ENCODE measurements at places on chromosomes 2 and 18. TPM values are rescaled to one million over a fixed set of nuclear protein-coding genes. Genes with fewer than 3 reads are reported as not detected.

UGT1A3 gene
- not detected for total RNA-seq

RAB1A gene
- total RNA-seq, result 79.0 TPM

GPAT2 gene
- total RNA-seq, result 41.8 TPM

FOXD4L1 gene
- total RNA-seq, result 0.16 TPM

CYP1B1 gene
- 23.5 TPM for total RNA-seq

CYP27A1 gene
- not detected for total RNA-seq

CREG2 gene
- total RNA-seq, result not detected

KIF5C gene
- total RNA-seq, result 19.7 TPM

ADCYAP1 gene
- not detected for total RNA-seq

UGT1A6 gene
- not detected for total RNA-seq

HOXD8 gene
- total RNA-seq, result not detected

UGT1A8 gene
- total RNA-seq, result not detected

ABCG8 gene
- not detected for total RNA-seq

ITPRIPL1 gene
- total RNA-seq, result 46.0 TPM

CGREF1 gene
- 9.8 TPM for total RNA-seq

SKOR2 gene
- not detected for total RNA-seq

RESP18 gene
- not detected for total RNA-seq

POTEC gene
- total RNA-seq, result not detected

DNAH7 gene
- not detected for total RNA-seq

TPO gene
- not detected for total RNA-seq

BARD1 gene
- 22.3 TPM for total RNA-seq

AMER3 gene
- not detected for total RNA-seq

IL1R1 gene
- 0.70 TPM for total RNA-seq

GCG gene
- total RNA-seq, result not detected

RMDN2 gene
- total RNA-seq, result 2.8 TPM

LINC00305 gene
- total RNA-seq, result not detected

FBLN7 gene
- 9.4 TPM for total RNA-seq

CFAP221 gene
- total RNA-seq, result not detected

TNS1 gene
- total RNA-seq, result 0.89 TPM

CPO gene
- total RNA-seq, result not detected

CCT7 gene
- total RNA-seq, result 719 TPM

SRD5A2 gene
- total RNA-seq, result not detected

CNGA3 gene
- total RNA-seq, result not detected

CLEC4F gene
- total RNA-seq, result not detected

STEAP3 gene
- total RNA-seq, result 0.60 TPM

MROH2A gene
- total RNA-seq, result not detected
